ENCODE measurements at places on chromosomes 7 and 10.

GRCh38 chr7:2931034-2931415 is 86.9 kb upstream of the GNA12 start:
- DNase-seq = no peak

GRCh38 chr10:100723770-100724530 is 21.4 kb upstream of the PAX2 start:
- DNase-seq = no peak

GRCh38 chr7:4878336-4879335 is 4.9 kb downstream of the RADIL start:
- DNase-seq = peak; percentile 9

DNA sequence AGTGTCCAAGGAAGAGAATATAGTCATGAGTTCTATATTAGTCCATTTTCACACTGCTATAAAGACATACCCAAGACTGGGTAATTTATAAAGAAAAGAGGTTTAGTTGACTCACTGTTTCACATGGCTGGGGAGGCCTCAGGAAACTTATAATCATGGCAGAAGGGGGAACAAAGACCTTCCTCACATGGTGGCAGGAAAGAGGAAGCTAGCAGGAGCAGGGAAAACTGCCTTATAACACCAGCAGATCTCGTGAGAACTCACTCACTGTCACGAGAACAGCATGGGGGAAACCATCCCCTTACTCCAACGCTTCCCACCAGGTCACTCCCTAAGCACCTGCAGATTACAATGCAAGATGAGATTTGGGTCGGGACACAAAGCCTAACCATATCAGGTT is 139.0 kb upstream of the ZNF438 start:
- DNase-seq = no peak

GRCh38 chr7:1809070-1809469 is 139.0 kb downstream of the ELFN1 start:
- no peak for DNase-seq

- DNase-seq = no peak
Measured at GRCh38 chr7:13031468-13031867, 344.0 kb downstream of the ARL4A start.
